Right renal cortex interstitium (tissue), 3 donors: ENCODE measurements at places on chromosomes 5 and 9. TPM values are rescaled to one million over a fixed set of nuclear protein-coding genes. Genes with fewer than 3 reads are reported as not detected.

DNA sequence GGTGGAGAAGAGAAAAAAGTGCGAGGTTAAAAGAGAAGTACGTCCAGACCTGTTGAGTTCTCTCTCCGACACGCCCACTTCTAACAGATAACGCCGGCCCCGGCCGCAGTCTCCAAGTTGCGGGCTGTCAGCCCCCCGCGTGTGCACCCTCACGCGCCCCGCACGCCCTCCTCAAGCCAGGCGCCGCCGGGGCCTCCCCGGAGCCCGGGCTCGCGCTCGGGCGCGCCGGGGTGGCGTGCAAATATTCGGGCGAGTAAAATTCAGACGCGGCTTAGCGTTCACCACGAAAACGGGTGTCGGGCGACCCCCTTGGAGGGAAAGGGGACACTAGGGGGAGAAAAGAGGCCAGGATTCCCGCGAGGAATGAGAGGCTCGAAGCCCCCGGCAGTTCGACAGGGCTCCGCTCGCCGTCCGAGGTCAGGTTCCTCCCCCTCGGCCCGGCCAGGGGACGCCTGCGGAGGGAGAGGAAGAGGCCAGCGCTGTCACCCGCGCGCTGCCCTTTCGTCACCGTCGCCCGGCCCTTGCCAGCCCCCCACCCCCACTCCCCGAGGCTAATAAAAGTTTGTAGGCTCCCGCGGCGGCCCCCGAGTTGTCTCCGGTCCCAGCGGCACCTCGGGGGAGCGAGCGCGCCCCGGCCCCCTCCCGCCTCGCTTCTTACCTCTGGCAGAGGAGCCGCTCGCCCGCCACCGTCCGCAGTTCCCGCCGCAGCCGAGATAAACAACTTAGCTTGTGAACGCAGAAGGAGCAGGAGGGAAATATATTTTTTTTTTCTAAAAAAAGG, 743 bp downstream of the NR3C1 start:
- no peak for DNase-seq

PPP3R2 gene
- not detected for polyA plus RNA-seq

DNA sequence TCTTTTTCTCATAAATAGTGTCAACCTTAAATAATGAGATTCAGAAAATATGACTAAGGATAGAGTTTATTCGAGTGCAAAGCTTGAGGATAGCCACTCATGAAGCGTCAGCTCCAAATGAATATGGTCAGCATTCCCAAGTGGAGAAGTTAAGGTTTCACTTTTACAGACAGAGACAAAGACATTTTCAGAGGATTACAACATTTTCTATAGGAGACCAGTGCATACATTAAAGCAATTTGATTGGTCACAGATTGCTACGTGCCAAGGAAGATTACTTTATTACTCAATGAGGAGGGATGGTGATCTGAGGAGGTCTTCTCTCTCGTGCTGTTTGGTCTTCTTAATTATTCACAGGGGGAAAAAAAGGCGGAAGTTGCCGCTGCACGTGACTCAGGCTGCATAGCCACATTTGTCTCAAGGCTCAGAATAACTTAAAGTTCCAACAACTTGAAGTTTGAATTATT, 60.1 kb upstream of the SPATA31C2 start:
- no peak for DNase-seq

GRCh38 chr9:136688274-136689107, 1.2 kb upstream of the AGPAT2 start:
- DNase-seq, result no peak

DNA sequence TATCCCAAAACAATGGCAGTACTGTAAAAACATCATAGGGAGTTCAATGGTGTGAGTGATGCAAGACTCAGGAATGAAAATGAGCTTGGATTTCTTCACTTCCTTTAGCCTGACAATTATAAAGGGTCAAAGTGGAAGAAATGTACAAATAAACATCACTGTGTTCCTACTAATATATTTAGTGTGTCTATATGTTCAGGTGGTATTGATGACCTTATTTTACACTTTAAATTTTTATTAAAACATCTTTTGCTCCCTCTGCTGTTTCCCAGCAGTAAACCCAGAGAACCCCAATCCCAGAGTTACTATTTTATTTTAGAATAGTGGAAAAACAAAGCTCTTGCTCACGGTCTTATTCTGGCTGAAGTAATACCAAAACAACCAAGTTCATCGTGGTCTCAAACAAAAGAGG, 2.0 kb downstream of the LOX start:
- DNase-seq, result no peak

GRCh38 chr5:12392246-12392645, 488.0 kb upstream of the CTNND2 start:
- no peak for DNase-seq

DNA sequence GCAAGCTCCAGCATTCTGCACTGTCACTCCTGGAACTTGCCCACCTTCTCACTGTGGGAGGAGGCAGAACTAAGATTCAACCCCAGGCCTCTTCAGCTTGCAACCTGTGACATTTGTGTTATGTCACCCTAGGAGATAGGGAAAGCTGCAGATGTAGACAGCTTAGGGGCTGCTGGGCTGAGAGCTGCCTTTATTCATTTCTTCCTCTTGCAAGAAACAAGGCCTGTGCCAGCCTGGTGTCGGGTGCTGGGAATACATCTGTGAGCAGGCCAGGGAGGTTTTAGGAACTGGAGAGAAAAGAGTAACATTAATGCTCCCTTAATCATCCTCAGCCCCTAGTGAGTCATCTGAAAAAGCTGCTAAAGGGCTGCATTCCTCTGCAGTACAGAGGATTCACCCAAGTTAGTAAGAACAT, 101.8 kb downstream of the FGF18 start:
- no peak for DNase-seq

DNA sequence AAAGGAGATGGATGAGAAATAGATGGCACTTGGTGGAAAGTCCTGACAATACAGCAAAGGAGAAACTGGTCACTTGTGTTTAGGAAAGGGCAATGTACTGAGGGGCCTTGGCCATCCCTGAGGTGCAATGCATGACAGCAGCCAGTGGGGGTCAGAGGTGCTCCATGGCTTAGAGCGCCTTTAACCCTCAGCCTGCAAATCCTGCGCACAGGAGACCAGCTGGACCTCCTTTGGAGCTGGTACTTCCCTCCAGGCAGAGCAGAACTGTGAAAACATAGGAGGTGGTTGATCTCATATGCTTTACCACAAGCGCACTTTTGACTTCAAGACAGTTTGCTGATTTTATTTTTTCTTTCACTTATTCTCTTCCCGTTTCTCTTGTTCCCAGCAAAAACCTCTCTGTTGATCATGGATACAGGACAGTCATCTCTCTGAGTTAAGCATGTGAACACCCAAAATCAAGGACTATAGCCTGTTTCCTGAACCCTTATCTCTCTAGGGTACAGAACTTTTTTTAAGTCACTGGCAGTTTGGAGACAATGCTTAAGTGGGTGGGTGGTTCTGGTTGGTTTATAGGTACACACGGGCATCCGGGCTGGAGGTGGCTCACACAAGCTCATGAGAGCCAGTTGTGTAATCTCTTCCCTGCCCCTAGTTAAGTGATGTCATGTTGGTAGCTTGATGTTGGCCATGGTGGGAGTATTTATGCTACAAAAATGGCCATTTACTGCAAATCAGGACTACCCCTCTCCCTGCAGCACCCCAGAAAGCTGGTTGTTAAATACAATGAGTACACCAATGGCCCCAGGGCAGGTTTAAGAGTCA, 37.6 kb upstream of the ANKRD55 start:
- DNase-seq, result peak; percentile 78

GRCh38 chr5:56298336-56299090, 65.4 kb upstream of the ANKRD55 start:
- DNase-seq, result no peak

DNA sequence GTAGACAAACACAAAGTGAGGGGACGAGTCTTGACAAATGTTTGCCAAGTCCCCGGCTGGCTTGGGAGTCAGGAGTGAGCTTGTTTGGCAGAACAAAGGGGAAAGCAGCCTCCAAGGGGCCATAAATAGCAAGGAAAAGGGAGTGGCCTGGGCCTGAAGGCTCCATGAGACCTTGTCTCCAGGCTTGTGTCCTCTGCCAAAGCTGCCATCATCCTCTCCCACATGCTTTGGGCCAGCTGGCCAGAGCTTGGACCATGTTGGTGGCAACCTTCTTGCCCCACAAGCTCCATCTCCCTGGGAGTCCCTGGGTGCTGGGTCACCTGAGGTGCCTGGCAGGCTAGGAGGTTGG, 13.3 kb upstream of the PITX1 start:
- DNase-seq, result no peak

GMCL2 gene
- polyA plus RNA-seq, result 0.07 TPM

DNA sequence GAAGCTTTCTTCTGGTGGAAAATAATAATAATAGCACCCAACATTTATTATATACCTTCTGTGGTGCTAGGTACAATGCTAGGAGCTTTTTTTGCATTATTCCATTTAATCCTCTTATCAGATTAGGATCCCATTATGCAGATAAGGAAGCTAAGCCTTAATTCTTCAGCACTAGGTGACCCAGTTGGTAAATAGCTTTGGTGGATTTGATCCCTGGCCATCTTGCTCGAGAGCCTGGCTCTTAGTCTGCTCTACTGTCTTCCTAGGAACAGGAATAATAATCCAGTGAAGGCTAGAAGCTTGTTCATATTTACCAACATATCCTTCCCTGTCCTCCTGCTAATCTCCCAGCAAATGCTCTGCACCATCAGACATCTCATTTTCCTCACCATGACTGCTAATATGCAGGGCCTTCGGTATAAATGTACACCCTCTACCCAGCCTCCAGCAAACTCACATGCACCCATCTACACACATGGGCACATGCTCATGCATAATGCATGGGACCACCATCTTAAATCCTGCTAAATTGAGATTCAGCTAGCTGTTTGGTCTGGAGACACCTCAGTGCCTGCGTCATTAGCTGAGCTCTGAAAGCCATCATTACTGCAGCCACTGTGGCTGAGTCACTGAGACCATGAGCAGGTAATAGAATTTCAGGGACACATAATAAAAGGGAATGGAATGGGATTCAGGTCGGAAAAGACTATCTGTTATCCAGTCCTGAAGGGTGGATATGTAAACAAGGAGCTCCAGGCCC, 87.5 kb downstream of the TRIM32 start:
- no peak for DNase-seq

- no peak for DNase-seq
Measured at GRCh38 chr5:174601946-174602345, 122.4 kb upstream of the MSX2 start.

DNA sequence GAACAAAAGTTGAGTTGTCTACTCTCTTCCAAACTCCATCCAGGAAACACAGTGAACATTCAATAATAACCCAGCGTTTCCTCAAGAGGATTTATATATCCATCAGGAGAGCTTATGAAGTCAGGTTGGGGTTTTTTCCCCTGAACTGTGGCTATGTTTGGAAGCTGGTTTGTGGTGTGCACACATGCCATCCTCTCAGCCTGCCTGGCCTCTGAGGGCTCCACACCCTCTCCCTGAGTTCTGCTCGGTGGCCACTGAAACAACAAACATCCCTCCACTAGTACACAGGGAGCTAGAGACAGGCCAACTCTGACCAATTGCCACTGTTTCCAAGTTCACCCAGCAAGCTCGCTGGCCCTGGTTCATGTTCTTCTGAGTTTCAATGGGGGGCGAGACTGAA, 35.7 kb downstream of the SMIM23 start:
- DNase-seq, result no peak

DNA sequence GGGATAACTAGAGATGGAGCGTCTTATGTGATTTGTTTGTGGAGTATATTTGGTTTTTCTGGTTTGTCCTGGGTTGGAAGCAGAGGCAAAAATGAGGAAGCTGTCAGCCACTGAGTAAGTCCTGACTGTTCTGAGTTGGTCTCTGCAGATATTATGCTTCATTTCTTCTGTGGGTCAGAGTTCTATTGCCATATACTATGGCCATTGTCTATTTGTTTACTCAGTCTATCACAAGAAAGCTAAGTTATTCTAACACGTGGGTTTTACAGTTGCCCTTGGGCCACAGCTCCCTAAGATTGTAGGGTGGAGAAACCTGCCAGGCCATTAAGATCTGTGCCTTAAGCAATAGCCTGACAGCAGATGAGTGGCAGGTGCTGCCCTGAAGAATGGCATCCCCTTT, 3.0 kb upstream of the CTSV start:
- DNase-seq, result no peak

DNA sequence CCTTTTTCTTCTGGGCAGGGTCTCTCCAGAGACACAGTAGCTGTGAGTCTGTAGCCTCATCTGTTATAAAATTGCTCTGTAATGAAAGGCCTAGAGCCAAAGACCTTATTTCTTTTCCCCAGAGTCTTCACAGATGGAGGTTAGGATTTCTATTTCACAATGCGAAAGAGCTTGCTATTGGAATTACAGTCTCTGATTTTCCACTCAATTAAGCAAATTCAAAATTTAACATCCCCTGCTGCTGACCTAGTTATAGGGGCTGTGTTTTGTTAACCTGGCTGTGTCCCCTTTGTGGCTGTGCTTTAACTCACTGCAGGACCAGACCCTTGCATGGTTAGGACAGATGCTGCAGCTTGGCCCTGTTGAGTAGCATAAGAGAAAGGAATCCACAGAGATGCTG, 190.3 kb upstream of the NMUR2 start:
- DNase-seq, result no peak

DNA sequence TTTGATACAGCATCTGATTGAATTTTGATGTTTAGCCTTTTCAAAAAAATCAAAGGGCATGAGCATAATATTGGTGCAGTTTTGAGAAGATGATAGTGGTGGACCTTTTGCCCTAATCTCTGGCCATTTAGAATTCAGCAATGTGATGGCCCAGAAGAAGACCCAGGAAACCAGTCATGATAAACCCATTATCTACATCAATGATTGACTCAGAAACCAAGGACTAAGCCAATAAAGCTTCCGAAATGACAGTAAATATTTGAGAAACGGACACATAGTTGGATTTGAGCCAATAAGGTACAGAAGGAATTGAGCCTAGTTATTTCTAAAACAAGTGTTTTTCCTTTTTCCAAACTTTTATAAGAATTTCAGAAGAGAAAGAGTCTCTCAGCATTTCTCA, 1158.8 kb upstream of the DMAC1 start:
- DNase-seq, result no peak

DNA sequence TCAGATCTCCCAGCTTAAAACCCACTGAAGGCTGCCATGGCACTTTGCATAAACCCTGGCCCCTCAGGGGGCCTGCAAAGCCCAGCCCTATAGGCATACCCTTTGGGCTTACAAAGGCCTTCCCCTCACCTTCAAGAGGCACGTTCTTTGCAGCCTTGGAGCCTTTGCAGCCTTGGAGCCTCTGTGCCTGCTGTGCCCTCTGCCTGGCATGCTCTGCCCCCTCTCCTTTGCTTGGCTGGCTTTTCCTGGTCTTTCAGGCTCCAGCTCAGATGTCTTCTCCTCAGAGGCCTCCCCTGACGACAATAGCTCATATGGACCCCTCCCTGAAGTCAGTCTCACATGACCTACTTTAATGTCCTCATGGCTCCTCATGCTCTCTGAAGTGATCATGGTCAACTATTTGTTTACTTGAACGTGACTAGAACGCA, 60.3 kb downstream of the CXXC5 start:
- DNase-seq, result no peak
